ENCODE measurements at places on chromosomes 4 and X.

GRCh38 chr4:89482251-89482650 is 174.7 kb upstream of the GPRIN3 start:
- DNase-seq: no peak

DNA sequence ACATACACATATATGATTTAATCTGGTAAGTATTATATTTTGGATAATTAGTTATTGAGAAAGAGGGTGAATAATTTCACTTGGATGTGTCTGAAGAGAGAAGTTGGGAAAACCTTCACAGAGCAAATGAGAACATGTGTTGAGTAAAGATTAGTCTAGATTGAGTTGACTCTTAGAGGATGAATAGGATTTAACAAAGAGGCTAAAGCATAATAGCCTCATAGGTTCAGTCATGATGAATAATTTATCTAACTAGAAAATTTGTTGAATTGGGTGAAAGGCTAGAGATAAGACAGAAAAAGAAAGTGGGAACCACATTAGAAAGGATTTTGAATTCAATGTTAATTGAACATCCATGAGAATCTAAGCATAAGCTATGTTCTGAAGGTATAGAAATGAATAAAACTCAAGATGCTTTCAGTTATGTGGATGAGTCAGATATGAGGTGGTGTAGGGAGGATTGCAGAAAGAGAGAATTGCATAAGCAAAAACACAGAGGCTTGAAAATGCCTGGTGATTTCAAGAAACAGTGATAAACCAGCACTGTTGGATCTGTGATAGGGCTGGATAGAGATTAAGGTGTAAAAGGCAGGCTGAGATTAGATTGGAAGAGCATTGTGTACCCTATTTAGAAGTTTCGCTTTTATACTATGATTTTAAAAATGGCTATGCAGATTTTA is 207.6 kb upstream of the NR3C2 start:
- DNase-seq: no peak

DNA sequence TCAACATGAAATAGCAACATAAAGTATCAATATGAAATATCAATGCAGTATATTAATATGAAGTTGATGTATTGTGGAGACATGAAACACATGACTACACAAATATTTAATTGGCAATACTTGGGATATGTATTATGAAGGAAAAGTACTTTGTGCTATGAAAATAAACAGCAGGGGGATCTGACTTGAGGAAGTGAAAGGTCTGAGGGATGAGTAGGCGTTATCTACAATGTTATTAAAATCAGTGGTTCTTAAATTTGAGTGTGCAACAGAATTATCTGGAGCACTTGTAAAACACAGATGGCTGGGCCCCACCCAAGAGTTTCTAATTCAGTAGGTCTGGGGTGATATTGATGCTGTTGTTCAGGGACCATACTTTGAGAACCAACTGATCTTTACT is 27.4 kb upstream of the ARX start:
- DNase-seq: no peak

GRCh38 chr4:94968493-94968892 is 210.7 kb downstream of the BMPR1B start:
- no peak for DNase-seq

DNA sequence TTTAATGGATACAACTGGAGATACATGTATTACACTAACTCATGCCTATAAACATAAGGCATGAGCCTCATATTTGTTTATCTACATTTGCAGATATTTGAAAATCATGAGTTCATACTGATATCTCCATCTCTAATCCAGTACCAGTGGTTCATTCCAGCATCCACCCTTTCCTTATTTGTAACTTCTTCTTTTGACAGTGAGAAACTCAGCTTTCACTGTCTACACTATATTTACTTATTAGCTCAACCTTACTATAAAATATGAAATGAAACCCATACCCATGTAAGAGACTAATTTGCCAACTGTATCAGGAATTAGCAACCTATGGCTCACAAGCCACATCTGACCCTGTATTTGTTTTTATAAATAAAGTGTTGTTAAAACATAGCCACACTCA is 161.9 kb upstream of the GPRIN3 start:
- no peak for DNase-seq

DNA sequence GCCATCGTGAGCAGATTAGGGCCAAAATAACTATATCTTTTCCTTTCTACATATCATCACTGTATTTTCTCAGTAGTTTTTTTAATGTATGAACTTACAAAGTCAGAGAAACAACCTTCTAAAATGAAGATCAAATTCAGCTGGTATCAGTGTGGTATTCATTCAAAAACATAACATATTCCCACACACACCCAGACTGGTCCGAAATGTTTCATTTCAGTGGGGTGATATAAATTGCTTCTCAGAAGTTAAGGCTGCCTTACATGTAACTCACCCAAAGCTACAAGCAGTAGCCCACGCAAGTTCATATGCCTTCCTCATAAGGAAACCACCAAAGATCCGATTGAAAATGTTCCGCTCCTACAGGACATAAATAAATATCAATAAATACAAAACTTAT is 37.8 kb downstream of the ACOT9 start:
- DNase-seq: no peak

- no peak for DNase-seq
Measured at GRCh38 chr4:7581477-7581876, 146.7 kb upstream of the PSAPL1 start.

DNA sequence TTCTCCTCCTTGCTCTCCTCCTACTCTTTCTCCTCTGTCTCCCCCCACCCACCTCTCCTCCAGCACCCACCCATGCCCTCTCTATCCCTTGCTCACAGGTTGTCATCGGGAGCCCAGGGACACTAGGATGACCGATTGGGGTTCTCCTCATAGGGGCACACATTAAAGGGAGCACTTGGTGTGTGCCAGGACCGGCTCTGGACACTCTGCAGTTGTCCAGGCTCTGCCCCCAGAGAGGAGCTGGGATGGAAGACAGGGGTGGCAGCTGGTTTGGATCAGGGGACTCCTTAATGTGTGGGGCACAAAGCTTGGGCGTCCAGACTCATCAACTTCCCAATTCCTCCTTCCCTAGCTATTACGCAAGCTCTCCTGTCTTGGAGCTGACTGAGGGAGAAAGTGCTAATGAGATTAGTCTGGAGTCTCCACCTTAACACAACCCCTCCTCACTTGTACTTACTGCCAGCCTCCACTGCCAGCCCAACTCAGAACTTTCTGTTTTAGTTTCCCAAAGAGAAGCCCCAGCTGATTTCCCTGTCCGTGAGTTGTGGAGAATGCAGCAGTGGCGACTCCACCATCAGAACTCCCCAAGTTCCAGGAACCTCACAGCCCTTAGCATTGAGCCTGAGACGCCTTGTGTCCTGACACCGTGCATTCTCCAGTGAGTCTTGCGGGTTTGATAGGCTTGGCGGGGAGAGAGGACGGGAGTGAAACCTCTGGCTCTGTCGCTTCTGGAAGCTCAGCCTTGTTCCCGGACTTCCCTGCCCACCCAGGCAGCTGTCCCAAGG is 52.2 kb downstream of the CXorf49B start:
- no peak for DNase-seq

DNA sequence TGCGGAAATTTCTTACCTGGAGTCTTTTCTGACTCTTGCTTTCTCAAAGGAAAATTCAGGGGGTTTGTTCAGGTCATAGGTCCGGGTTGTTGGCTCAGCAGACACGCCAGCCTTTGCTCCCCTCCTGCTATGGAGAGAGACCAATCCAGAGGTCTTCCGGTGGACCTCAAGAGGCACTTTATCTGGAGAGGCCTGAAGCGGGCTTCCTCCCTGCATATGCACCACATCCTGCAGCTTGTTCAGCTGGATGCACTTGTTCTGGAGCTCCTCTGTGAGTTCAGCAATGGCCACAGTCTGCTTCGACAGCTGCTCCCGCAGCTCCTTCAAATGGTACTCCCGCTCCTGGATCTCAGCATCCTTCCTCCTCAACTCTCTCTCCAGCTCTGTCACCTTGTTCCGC is 10.5 kb downstream of the PRKG2 start:
- no peak for DNase-seq

DNA sequence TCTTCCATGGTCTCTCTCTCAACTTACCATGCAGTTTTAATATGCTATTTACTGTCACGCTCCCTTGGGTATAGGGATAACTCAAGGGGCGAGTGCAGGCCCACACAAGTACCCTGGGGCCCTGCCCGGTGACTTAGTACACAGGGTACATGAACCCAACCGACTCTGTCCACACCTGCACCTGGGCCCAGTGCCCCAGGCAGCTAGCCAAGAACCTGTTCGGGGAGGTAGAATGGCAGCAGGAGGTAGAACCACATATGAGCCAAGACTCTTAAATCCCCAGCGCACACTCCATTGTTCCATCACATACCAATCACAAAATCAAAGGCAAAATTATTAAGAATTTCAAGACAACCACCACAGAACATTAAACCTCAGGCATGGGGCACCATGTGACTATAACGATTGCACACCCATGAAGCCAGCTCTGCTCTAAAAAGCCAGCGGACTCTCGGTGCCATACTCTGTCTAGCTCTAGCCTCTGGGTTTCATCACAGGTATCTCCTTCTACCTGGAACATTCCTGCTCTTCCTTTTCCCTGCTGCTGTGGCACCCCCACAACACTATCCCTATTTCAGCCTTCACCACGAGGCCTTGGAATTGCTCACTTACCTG is 14.6 kb downstream of the PHF8 start:
- DNase-seq: no peak

DNA sequence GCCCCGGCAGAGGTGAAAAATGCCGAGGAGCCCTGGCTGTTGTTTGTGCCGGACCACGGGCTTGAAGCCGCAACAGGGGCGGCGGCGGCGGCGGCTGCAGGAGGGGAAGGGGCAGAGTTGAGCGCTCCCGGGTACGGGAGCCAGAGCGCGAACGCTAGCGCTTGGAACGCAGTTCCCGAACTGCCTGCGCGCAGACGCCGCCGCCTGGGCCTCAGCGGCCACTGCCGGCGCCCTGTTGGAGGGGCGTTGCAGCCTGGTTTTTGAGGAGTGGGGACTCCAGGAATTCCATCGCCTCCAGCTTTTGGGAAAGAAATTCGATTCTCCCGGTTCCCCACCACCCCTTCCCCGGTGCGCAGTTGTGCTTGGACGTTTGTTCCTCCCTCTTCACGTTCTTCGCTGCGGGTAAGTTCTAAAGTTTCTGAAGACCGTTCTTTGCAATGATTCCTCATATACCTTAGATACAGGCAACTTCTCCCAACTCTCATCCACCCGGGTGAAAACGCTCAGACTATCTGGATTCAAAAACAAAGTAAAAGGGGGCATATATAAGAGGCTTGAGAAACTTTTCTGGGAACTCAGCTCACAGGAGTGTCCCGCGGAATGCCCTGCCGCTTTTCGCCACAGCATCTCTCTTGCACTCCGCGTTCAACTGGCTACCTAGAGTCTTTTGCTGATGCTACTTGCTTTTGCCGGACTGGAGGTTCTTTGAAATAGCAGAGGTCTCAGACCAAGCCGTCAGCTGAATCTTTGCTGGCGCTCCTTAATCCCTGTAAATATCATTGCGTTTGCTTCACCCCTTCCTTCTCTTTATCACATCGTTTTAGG is 1.0 kb downstream of the FAT4 start:
- DNase-seq: no peak

DNA sequence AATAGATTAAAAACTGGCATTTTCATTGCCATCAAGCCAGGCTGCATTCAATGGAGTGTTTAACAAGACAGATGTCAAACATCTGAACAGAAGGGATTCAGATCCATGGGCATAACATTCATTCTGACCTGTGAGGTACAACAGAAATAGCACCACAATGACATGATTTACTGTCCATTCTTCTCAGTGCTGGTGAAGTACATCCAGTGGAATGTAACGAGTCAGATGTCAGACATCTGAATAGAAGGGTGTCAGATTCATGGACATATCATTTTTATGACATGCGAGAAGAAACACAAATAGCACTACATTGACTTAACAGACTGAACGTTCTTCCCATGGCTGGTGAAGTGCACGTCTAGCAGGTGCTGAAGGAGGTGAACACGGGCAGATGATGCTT is 186.4 kb downstream of the PPP4R3C start:
- no peak for DNase-seq

- DNase-seq: no peak
Measured at GRCh38 chr4:89744914-89745313, 92.0 kb downstream of the SNCA start.

DNA sequence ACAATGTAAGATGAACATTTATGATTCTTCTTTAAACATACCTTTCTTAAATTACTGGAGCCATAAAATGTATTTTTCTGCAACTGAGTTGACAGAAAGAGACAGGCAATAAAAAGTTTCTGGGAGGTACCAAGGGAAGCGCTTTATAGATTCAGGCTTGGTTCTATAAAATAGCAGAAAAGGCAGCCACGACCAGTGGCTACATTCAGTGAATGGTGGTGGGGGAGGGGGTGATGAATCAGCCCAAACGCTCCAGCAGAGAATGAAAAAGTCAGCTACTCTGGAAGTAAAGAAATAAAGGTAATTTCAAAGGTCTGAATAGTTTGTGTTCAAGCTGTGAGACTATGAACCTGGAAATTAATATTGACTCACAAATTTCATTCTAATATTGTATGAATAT is 456.1 kb downstream of the KCTD8 start:
- no peak for DNase-seq

GRCh38 chrX:13015536-13016236 is 28.7 kb downstream of the FAM9C start:
- no peak for DNase-seq

- no peak for DNase-seq
Measured at GRCh38 chr4:160423879-160424451, 1321.1 kb downstream of the RAPGEF2 start.

DNA sequence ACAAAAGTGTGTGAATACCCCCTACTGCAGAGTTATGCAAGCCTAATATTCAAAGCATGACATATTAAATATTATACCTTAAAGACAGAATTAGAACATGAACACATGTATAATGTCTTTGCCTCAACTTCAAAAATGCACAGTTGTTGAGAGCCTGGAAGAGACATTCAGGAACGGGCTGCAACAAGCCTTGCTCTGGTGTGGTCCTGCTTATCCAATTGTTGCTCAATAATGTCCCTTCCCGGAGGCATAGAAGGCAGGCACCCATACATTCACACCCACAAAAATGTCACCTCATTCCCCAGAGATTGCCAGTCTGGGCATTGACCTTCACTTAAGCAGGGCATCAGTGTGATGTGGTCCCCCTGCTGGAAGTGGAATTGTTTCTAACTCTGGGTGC is 238.8 kb downstream of the CBR4 start:
- no peak for DNase-seq

DNA sequence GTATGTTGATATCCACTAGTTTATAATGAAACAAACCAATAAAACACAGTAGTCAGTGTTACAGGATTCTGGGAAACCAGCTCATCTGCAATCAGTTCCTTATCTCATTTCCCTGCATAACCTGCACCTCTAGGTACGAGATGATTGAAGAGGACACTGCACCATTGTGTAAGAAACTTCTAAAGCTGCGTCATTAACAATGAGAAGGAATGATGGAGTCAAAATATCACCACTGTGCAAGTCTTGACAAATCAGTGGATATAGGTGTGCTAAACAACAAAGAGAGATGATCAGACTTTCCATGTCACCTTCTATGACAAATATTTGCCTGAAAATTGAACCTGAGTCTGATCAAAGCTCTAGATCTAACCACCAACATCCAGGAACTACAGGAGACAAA is 40.7 kb upstream of the DHX15 start:
- no peak for DNase-seq

- DNase-seq: no peak
Measured at GRCh38 chr4:52051615-52052474, 741 bp downstream of the SPATA18 start.

GRCh38 chr4:18698119-18698883 is 676.7 kb upstream of the LCORL start:
- no peak for DNase-seq

GRCh38 chrX:120485315-120485637 is 16.2 kb upstream of the LAMP2 start:
- no peak for DNase-seq

- DNase-seq: no peak
Measured at GRCh38 chr4:6270636-6271121, 1.0 kb downstream of the WFS1 start.
